NCI-H1436 treated with DMSO at 0.1 percent for 48 hours (cell line): ENCODE measurements at places on chromosomes 2 and 18.

- no peak for DNase-seq
These were observed 89.9 kb upstream of the UBXN4 start for GRCh38 chr2:135651717-135652116.

DNA sequence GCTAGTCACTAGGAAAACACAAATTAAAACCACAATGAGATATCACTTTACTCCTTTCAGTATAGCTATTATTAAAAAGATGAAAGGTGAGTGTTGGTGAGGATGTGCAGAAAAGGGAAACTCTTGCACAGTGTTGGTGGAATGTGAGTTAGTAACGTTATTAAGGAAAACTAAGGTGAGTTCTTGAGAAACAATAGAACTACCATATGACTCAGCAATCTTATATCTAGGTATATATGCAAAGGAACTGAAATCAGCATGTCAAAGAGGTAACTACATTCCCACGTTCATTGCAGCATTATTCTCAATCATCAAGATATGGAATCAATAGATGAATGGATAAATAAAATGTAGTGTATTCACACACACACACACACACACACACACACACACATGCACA lies 117.3 kb upstream of the HNMT start:
- no peak for DNase-seq

DNA sequence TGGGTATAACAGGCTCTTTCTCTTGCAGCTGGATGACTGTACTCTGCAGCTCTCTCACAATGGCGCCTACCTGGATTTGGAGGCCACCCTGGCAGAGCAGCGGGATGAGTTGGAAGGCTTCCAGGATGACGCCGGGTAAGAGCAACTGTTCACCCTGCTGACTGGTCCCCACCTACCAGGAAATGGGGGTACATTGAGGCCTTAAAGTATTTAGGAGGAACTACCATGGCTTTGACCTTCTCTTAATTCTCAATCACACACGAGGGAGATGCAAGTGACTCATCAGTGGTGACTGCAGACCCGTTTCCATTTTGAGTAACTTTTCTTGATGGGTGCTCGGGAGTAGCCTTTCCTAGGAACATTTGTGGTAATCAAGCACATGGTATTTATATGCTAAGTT lies 58.0 kb downstream of the FHOD3 start:
- DNase-seq = no peak

DNA sequence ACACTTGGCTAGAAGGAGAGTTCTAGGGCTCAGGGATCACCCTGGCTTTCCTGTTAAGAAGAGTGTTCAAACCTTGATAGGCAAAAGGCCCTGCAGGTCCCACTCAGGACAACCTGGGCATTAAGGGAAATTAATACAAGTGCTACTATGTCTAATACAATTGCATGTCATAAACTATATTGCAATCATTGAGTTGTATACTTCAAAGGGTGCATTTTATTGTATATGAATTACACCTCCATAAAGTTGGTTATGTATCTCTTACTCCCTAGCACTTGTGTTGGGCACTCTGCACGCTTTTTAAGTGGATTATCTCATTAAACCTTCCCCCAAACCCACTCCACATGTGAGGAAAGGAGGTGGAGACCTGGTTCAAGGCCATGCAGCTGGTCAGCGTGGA lies 172.1 kb upstream of the GLI2 start:
- no peak for DNase-seq

DNA sequence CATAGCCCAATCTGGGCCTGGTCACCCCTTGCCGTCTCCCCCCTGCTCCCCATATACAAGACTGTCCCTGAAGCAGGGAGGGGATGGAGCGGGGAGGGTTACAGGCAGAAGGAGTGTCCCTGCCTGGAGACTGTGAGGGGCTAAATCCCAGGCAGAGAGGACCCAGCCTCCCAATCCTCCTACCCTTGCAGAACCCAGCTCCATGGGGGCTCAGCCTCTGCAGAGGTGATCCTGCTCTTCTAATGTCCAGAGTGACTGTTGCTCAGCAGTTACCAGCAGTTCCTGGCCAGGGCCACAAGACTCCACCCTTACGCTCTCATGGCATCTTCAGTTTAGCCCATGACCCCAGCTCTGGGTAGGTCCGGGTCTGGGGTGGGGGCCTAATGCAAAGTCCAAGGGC lies 58.1 kb downstream of the COA5 start:
- no peak for DNase-seq
